ENCODE measurements at places on chromosomes 4 and X. TPM values are rescaled to one million over a fixed set of nuclear protein-coding genes. Genes with fewer than 3 reads are reported as not detected.

DNA sequence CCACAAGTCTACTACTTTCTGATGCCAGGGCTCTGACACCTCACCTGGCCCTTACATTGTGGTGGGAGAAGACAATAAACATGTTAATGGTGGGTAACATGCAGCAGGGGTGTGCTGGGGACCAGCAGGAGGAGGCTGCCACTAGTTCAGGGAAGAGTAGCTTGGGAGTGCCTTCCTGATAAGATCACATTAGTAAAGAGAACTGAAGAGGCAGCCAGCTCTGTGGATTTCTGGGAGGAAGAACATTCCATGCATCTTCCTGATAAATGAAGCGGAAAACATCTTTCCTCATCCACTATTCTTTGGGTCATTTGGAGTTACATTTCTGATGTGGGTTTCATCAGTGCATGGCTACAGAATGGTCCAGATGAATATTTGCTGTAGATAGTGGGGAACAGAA is 9.0 kb downstream of the RNF150 start:
- no peak for DNase-seq

DNA sequence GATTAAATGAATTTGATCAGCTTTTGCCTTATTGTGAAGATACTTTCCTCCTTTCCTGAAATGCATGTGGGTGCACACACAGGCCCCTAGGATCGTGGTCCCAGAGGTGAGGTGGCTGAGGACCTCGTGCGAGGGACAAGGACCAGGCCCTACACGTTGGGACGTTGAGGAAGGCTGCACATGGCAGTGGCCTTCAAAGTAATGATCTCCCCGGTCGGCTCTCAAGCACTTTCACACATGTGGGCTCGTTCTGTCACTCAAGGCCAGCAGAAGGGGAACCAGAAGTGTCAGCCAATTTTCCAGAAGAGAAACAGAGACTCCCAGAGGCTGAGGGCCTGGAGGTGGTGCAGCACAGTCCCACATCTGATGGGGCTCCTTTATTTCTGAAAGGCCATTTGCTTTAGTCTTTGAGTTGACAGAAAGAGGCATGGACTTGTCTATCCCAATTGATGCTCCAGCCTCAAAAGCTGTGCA is 196.8 kb downstream of the AFAP1 start:
- no peak for DNase-seq

- DNase-seq, result no peak
Observed at GRCh38 chrX:123361371-123361770, 177.3 kb downstream of the GRIA3 start.

- no peak for DNase-seq
Observed at GRCh38 chrX:15016051-15016450, 142.8 kb downstream of the MOSPD2 start.

- DNase-seq, result peak; percentile 67
Observed at GRCh38 chr4:40003986-40004385, 26.3 kb upstream of the PDS5A start.

DNA sequence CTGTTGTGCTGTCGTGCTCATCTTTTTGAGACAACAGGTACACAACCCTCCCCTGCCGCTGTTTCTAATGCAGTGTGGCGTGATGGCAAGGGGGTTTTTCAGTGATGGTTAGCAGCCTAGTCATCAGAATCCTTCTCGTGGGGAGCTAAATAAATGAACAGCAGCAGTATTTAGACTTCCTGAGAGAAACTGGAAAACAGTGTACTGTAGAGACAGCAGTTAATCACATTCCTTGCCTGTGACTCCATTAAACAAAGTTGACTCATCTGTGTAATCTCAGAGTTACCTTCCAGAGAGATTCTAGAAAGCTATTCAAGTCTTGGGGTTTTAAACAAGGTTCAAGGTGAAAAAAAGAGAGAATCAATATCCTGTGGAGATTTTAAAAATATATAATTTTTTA is 1753.2 kb upstream of the PCDH7 start:
- no peak for DNase-seq

- peak; percentile 29 for DNase-seq
Observed at GRCh38 chr4:110287130-110287529, 88.7 kb upstream of the ELOVL6 start.

DNA sequence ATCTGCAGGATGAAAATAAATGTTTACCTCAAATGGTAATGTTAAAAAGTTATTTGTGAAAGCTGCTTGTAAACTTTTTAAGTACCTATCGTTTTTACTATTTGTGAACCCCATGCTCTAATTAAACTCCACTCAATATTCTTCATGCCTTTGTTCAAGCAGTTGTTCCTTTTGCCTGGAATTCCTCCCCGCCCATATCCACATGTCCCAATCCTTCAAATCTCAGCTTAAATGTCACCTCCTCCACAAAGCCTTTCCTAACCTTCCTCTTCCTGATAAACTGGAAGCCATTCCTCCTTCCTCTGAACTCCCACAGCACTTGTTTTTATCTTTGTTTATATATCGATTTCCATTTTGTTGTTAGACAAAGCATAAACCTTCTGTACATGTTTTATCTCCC is 2.4 kb downstream of the MORC4 start:
- DNase-seq, result peak; percentile 10

DNA sequence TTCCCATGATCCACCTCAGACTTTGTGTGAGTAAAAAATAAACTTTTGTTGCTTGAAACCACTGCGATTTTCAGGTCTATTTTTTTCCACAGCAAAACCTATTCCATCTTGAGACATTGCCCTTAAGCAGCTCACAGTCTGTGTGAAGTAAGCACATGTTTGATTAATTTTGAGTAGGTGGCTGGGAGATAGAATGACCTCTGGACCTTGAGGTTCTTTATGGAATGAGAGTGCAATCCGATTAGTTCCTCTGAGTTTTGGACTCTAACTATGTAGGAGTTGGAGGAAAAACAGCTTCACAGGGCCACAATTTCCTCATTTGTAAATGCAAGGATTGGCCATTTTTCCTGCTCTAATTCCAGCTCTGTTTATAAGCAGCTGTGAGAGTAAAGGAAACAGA is 234.1 kb upstream of the IGFBP7 start:
- peak; percentile 23 for DNase-seq

DNA sequence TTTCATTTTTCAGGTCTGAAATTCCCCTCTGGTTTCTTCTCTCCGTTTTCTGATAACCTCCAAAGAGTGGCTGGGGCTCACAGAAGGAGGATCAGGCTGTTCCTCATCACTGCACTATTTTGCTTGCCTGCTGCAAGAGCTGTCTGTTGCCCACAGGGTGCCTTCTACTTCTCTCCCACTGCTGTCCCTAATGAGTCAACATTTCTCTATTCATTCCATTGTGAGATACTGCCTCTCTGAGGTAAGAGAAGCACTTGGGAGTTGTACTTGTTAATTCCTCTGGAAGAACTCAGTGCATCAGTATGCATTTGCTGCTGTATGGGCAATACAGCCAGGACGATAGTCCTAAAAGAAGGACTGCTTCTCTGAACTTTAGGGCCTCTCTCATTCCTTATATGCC is 34.8 kb downstream of the CT47B1 start:
- DNase-seq, result no peak

DNA sequence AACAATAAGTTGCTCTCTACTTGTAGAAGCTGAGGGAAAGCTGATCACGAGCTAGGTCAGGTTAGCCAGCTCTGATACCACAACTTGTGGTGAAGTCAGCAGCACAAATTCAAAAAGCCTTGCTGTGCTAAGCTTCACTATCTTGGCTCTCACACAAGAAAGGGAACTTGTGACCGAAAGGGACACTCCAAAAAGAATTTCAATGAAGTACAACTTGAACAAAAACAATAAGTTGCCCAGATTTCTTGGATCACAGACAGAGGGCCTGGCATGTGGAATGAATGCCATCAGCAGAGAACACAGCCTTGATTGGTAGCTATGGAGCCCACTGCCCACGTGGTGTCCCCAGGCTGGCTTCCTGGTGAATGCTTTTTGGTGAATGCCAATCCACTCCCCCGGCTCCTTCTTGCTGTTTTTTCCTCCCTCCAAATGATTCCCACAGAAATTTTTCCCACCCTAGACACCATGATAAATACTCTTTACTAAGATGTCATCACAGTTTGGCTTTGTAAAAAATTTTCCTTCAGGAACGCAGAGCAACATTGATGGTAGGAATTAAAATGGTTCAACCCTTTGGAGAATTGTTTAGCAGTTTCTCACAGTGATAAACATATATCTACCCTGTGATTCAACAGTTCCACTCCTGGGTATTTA is 82.6 kb downstream of the ANXA3 start:
- peak; percentile 59 for DNase-seq

DNA sequence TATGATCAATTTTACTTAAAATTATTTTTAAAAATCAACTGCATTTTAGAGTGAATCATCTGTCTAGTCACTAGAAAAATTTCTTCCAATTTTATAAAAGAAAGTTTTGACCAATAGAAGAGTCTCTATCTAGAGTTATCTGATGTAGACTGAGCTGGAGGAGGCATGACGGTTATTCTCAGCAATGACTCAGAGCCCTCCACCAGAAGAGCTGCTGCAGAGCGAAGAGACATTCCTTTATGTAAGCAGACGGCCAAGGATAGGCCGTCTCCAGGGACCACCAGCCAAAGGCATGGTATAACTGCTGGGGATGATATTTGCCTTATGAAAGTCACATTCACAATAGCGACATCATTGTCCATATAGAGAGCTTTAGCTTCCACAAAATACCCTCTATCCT is 23.0 kb downstream of the LDB2 start:
- DNase-seq, result no peak

DNA sequence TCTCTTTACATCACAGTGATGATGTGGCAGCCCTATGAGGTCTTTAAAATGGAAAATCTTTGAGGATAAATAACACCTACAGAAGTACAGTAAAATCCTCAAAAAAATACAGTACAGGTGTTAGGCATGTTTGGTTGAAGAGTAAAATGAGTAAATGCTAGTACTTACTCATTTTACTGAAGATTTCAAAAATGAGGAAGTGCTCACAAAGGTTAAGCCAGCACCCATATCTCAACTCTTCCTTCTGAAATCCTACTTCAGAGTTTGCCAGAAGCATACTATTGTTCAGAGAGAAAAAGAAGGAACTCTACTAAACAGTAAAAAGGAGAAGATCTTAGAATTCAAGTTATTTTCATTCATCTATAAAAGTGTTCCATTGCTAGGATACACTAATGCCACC is 130.9 kb downstream of the CBR4 start:
- DNase-seq, result no peak

- peak; percentile 52 for DNase-seq
Observed at GRCh38 chrX:18002791-18003190, 141.7 kb upstream of the RAI2 start.

AADAT gene
- polyA plus RNA-seq, result 19.0 TPM

F11 gene
- polyA plus RNA-seq, result not detected

DMRTC1 gene
- polyA plus RNA-seq, result not detected

TMPRSS11A gene
- polyA plus RNA-seq, result not detected

AKAP14 gene
- not detected for polyA plus RNA-seq

BTK gene
- polyA plus RNA-seq, result 3.0 TPM

NEUROG2 gene
- not detected for polyA plus RNA-seq

SERPINA7 gene
- polyA plus RNA-seq, result not detected

BCORL1 gene
- 18.7 TPM for polyA plus RNA-seq

ANOS1 gene
- polyA plus RNA-seq, result 30.8 TPM

CXCL3 gene
- polyA plus RNA-seq, result 0.17 TPM

GAGE13 gene
- polyA plus RNA-seq, result not detected

MAGED4B gene
- 35.8 TPM for polyA plus RNA-seq

LRAT gene
- polyA plus RNA-seq, result 0.12 TPM

H2BW1 gene
- not detected for polyA plus RNA-seq

All from muscle of leg (tissue), 16 donors.